ENCODE measurements at places on chromosomes 5 and 9. TPM values are rescaled to one million over a fixed set of nuclear protein-coding genes. Genes with fewer than 3 reads are reported as not detected.

NRARP gene
- polyA plus RNA-seq, result not detected

PCDHGB1 gene
- not detected for polyA plus RNA-seq

DRD1 gene
- not detected for polyA plus RNA-seq

CATSPER3 gene
- polyA plus RNA-seq, result 0.52 TPM

TRIM7 gene
- polyA plus RNA-seq, result 9.5 TPM

MOB3B gene
- 1.4 TPM for polyA plus RNA-seq

NFIB gene
- not detected for polyA plus RNA-seq

DPM2 gene
- 25.4 TPM for polyA plus RNA-seq

ERAP2 gene
- 3.0 TPM for polyA plus RNA-seq

KIF12 gene
- not detected for polyA plus RNA-seq

POU5F2 gene
- 0.04 TPM for polyA plus RNA-seq

TMEFF1 gene
- not detected for polyA plus RNA-seq

NIPAL4 gene
- polyA plus RNA-seq, result 2.3 TPM

HAPLN1 gene
- not detected for polyA plus RNA-seq

TRMT10B gene
- 12.4 TPM for polyA plus RNA-seq

All from CD14-positive monocyte (primary cell).